NCI-H1436 treated with DMSO at 0.1 percent for 48 hours (cell line): ENCODE measurements at places on chromosomes 11 and 22.

DNA sequence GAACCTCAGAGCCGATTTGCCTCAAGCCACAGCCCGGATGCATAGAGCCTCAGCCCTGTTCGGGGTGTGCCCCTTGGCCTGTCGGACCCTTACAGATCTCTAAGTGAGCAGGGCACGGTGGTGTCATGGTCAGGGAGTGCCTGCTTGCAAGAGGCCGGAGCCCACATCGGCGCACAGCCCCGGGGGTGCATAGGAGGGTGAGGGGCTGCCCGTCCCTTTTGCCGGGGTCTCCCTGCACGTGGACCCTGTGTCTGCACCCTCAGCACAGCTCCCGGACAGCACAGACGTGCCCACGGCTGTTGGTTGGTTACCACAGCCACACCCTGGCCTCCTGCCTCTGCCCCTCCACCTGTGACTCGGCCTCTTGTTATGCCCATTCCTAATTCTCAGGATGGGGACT lies 6.5 kb downstream of the RAB36 start:
- no peak for DNase-seq

DNA sequence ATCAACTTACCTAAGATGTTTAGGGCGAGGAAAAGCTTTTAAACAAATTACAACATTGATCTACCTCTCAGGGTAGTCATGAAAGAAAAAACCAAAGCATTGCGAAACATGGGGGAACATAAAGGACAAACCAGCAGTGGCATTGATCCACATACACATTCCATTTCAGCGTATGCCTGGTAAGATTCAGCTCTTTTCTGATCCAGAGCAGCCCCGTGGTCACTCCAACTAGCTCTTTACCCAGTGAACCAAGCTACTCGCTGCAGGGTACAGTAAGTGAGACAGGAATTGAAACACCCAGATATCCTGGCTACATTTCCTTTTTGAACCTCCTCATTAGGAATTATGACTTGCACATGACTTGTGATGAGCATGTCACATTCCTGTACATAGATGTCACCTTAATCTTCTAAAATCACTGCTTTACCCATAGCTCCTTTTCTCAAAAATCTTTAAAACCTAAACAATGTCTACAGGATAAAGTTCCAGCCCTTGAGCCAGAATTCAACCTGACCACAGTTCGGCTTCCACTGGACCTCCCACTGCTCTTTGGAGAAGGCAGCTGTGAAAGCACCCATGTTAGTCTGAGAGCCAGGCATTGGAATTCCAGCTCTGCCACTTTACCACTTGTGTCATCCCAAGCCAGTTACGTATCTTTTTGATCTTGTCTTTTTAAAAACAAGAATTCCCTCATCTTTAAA lies 42.9 kb upstream of the AKIP1 start:
- no peak for DNase-seq

DNA sequence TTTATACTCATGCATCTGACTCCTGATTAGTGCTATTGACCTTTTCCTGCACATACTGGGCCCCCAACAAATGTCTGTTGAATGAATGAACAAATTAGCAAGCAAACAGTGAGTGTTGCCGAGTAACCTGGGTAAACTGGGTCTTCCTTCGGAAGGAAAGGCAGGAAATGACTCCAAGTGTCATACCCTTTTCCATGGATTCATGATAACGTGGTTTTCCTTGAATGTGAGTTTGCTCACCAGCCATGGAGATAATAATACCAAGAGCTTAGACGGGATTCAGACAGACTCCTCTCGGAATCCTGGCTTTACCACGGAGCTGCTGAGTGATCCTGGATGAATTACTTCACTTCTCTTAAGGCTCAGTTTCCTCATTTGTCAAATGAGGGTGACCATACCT lies 16.7 kb downstream of the TECTA start:
- no peak for DNase-seq

DNA sequence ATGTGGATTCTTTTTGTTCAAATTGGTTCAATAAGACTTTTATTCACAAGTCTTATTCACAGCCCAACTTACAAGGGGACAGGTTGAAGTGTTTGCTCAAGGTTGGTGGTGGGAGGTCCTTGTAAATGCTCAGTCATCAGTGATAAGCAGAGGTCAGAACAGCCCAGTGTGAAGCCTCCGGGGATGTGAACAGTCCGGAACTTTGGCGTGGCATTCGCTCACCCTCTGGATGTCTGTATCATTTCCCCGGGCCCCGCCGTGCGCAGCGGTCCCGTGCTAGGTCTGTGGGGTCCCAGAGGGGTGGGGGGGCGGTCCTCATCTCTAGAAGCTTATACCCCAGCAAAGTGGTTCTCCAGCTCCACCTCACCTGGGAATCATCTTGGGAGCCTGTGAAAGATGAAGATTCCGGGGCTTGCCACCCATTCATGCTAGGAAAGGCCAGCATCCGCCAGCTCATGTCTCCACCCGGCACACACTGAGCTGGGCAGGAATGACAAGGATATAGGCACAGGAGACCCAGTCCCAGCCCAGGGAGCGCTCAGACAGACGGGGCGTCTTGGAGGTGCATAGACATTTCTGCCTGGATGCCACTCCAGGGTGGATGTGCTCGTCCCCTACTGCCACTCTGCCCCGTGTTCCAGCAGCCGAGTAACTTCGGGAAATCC lies 327.5 kb downstream of the TBC1D22A start:
- no peak for DNase-seq

GRCh38 chr11:45083544-45084087 lies 62.8 kb upstream of the PRDM11 start:
- DNase-seq, result no peak
